ENCODE measurements at places on chromosomes 12 and 14.

GRCh38 chr14:73305499-73305898 is 68.2 kb downstream of the PAPLN start:
- DNase-seq: no peak

GRCh38 chr12:4153343-4153892 is 120.1 kb upstream of the CCND2 start:
- peak; percentile 90 for DNase-seq

DNA sequence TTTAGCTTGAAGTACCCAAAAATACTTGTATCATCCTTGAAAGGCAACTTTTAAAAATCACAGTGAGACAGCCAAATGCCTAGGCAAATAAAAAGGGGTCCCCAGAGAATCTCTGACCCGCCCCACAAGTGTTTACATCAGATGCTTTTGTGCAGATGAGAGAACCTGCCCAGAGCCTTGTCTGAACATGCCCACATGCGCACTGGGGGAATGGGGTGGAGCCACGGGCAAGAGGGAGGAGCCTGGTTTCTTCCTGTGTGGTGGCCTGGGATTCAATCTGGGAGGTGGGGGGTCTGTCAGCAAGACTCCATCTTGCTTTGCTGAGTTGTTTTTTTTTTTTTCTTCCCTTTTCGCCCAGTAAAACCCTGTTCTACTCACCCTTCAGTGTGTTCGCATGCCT is 381.7 kb upstream of the CCDC196 start:
- no peak for DNase-seq

- peak; percentile 97 for DNase-seq
Observed at GRCh38 chr14:64673748-64674147, 30.5 kb upstream of the PLEKHG3 start.

- peak; percentile 75 for DNase-seq
Observed at GRCh38 chr14:74922752-74923401, at the start of gene RPS6KL1. Gene RPS6KL1, minus strand, starts transcription at chr14:74923260. Its CDS starts 1,719 bp downstream, at chr14:74921541.

- no peak for DNase-seq
Observed at GRCh38 chr12:5488626-5488955, 56.7 kb downstream of the NTF3 start.

DNA sequence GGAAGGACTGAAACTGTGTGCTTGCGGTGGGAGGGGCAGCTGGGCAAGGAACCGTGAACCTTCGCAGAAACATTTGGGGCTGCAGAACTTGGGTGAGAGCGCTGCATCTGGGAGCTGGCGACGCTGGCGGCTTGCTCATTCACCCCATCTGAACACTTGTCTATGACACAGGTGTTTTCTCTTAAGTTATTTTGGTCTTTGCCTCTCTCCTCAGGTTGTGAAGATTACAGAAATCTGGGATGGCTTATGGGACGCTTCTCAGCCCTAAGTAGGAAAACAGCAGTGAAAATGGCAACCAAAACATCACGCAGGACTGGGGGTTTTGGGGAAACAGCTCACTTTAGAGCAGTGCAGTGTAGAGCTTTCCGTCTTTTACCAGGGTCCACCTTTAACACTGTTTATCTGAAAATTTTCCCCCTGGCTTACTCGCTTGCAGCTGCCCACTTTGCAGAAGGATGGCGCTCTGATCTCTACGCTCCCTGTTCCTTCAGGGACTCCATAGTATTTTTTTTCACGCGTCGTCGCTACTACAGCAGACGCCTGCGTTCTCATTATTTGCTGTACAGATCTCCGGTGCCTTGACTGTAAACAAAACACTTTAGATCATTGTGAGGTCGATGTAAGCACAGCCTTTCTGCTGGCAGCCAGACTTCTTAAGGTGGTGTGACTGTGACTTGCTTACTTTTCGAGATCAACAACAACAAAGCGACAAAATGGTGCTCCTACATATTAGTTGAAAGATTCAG is 2.7 kb upstream of the CDKN1B start:
- peak; percentile 4 for DNase-seq

DNA sequence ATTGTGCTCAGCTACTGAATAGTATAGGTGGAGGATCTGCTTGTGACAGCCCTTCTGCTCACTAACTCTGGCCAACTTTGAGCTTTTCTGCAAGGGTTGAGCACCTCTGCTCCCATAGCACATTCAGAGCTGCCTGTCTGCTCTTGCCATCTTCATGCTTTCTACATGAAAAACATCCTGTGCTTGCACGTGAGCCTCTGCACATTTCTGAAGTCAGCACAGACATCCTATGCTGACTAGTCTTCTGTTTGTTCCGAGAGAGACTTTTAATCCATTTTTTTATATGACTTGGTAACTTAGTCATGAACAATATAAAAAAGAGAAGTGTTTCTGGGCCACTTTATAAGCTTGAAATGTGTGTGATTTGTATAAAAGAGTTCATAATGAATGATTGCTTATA is 969.3 kb downstream of the TMTC2 start:
- DNase-seq: no peak

- DNase-seq: peak; percentile 41
Observed at GRCh38 chr12:57214398-57214781, 2.2 kb upstream of the NXPH4 start.

- DNase-seq: no peak
Observed at GRCh38 chr12:92055877-92056276, 89.8 kb downstream of the BTG1 start.

DNA sequence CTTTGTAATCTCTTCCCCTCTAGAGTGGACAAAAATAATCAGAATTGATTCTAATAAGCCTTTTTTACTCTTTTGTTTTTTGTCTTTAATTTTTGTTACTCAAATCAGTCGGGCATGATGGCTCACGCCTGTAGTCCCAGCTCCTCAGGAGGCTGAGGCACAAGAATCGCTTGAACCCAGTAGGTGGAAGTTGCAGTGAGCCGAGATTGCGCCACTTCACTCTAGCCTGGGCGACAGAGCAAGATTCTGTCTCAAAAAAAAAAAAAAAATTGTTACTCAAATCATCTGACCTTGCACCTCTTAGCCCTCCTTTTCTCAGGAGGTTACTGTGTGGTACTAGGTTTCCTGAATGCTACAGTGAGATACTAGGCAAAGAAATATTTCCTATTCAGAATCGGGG is 280.6 kb downstream of the PDZRN4 start:
- no peak for DNase-seq

DNA sequence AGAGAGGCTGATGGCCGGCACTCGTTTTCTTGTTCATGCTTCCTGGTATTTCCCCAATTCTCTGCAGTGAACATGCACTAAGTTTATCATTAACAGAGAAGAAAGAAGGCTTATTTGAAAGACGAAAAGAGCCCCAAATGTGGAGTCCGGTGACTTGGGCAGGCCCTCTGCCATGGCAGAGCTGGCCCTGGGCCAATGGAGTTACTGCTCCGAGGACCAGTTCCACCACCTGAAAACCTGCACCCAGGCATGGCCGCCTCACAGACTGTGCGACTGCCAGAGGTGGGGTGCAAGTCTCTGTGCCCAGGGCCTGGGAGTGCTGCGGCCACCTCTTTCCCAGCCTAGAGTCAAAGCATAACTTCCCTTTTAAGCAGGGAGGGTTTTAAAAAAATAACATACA is 24.9 kb downstream of the DEGS2 start:
- DNase-seq: no peak

- DNase-seq: no peak
Observed at GRCh38 chr12:108615918-108616317, 17.8 kb downstream of the SELPLG start.

DNA sequence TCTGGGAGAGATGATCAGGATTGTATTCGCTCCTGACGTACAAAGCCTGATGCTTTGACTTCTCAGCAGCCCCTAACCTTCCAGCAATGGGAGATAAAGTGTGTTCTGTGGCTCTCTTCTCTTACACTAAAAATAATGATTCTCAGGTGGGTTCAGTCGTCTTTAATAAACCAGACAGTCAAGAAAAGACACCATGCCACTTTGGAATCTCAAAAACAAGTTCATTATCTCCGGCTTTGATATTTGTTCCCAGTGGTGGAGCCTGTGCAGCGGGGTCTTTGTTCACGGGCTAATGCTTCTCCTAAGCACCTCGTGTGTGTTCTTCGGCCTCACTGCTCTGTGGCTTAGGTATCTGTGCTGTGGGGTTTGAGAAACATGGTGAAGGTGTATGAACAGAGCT is 1.6 kb downstream of the ACVR1B start:
- DNase-seq: no peak

- no peak for DNase-seq
Observed at GRCh38 chr12:107288414-107289127, 195.2 kb upstream of the CRY1 start.

GRCh38 chr14:100643426-100643825 is 56.2 kb upstream of the BEGAIN start:
- DNase-seq: no peak

GRCh38 chr12:27710592-27711316 is at the start of gene MRPS35:
Gene MRPS35, plus strand, starts transcription at chr12:27710832. Its CDS starts 12 bp downstream, at chr12:27710844.
- peak; percentile 90 for DNase-seq

GRCh38 chr14:39203659-39204606 is 28.9 kb downstream of the PNN start:
- DNase-seq: no peak

DNA sequence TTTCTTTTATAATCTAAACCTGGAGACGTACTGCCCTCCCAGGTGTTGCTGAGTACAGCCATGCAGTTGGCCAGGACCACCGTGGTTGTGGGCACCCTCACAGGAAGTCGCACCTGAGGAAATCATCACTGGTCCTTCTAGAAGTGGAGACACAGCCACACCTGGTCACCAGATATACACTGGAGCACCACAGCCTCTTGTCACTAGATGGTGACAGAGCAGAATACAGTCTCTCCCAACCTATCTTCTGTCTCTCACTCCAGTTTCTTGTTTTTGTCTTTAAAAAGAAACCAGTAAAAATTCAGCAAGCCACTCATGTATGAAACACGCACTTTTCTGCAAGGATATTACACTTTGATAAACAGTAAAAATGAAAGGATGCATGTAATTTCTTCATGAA is 43.1 kb upstream of the GPHB5 start:
- DNase-seq: no peak

DNA sequence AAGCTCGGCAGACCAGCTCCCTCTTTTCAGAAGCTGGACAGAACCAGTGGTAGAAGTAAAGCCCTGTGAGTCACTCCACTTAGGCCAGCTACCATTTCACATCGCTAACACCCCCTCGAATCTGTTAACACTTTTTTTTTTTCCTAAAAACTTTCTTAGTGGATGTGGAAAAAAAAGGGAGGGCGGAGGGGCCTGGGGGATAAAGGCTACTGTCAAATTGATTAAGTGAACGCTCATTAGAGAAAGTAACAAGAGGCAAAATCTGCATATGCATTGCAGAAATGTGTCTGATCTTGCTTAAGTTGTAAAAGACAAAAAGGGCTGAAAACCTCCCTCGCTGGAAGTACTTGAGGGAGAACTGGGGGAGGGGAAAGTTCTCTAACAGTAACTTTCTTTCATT is 86.6 kb upstream of the OTX2 start:
- peak; percentile 31 for DNase-seq

- no peak for DNase-seq
Observed at GRCh38 chr12:71763677-71764379, 9.2 kb downstream of the RAB21 start.

DNA sequence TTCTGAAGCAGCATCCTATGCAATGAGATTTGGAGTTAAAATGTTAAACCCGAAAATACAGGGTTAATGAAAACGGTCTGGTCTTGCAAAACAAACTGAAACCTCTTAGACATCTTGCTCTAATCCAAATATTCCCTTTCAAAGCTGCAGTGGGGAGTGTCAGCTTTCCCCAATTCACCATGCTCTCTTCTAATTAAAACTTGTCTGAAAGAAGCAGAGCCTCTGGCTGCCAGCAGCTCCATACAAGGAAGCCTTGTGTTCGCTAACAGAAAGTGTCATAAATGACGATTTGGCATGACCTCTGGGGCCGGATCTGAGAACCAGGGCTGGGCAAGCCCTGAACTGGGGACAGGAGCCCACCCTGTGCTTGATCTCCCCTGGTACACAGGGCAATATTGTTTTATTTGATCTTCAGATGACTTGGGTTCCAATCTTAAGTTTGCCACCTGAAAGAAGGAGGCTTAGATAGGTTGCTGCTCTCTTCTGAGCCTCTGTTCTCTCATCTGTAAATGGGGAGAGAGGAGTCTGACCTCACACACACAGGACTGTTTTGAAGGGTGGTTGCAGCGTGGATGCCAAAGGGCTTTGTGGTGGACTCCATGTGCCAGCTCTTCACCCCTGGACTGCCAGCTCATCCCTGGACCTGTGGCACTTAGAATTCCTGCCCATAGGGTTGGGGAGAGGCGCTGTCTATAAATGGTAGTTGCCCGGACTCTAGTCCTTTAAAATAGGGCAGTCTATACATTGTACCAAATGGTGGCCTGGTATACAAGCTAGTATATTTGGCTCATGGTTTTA is 7.8 kb downstream of the KMT5A start:
- DNase-seq: no peak

- DNase-seq: peak; percentile 60
Observed at GRCh38 chr14:68248481-68249255, 429.1 kb downstream of the RAD51B start.

GRCh38 chr12:22803725-22804124 is 178.8 kb downstream of the ETNK1 start:
- no peak for DNase-seq

DNA sequence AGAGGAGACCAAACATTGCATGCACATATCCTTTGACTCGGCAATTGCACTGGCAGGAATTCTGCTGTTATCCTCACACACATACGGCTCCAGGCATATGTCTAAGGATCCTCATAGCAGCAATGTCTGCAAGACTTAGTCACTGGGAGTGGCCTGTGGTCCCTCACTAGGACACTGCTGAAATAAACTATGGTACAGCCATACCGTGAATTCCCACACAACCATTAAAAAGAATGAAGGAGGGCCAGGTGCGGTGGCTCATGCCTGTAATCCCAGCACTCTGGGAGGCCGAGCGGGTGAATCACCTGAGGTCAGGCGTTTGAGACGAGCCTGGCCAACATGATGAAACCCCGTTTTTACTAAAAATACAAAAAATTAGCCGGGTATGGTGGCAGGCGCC is 105.1 kb downstream of the ZFP36L1 start:
- no peak for DNase-seq

DNA sequence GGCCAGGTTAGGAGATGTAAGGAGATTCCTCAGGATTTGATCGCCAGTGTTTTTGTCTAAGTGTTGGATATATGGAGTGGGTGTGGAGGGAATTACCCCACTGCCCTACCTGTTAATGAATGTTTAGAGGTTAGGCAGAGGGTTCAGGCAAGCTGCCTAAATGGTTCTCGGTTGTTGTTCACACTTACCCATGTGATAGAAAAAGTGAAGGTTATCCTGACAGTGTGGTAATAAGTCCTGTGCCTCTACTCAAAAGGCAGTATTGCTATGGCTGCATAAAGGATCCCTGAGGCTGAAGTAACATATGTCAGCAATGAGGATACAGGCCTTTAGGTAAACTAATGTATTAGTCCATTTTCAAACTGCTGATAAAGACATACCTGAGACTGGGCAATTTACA is 112.0 kb downstream of the GPHN start:
- DNase-seq: no peak

GRCh38 chr14:101193845-101194372 is 290.4 kb upstream of the RTL1 start:
- no peak for DNase-seq
